Posterior vena cava (tissue), 2 donors: ENCODE measurements at places on chromosomes 2 and 18. TPM values are rescaled to one million over a fixed set of nuclear protein-coding genes. Genes with fewer than 3 reads are reported as not detected.
A peak's percentile ranks its signal among the peaks of the same experiment; 100 is the strongest.

Gene CMPK2
- 4.9 TPM for total RNA-seq

GRCh38 chr2:215797676-215798075 is 215.7 kb downstream of the MREG start:
- DNase-seq, result no peak

Gene C2orf81
- 2.3 TPM for total RNA-seq

Gene GTF2A1L
- total RNA-seq, result 7.4 TPM

DNA sequence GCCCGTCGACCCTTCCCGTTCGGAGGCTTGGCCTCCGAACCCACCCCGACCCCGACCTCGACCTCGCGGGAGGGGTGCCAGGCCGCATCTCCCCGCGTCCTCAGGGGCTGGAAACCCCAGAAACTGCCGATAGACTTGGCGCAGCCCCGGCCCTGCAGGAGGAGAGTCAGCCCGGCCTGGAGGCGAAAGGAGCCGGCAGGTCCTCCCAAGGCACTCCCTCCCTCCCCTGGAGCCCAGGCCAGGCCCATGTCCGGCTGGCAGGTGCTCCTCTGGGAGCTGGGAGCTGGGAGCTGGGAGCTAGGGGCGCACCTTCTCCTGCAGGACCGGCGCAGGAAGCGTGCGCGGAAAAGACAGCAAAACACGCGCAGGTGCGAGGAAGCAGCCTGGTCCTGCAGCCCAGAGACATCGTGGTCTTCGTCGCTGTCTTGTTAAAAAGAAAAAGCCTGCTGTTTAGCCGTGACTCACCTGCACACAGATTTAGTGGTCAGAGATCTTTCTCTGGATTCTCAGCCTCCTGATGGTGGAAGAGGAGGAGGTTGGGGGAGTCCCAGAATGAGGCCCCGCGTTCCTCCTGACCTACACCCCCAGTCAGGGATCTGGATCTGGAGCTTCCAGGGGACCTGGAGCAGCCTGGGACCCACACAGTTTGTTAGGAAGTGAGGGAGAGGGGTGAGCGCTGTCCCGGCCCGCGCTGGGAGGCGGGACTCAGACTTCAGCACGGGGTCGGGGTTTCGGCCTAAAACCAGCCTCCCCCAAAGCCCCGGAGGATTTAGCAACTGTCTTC is 660 bp upstream of the MBP start:
- no peak for DNase-seq

DNA sequence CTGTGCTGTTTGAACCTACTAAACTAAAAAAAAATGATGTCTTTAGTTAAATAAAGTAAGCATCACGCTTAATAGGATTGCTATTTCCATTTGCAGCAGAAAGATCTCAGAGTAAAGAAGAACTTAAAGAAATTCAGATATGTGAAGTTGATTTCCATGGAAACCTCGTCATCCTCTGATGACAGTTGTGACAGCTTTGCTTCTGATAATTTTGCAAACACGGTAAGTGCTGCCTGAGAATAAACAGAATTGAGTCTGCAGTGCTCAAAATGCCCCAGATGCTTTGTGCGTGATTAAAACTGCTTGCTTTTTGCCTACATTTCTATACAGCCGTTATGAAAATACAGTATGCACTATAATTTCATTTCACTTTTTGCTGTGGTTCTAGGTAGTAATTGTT is 3.9 kb downstream of the CDCA7 start:
- DNase-seq, result no peak

Gene KCNS3
- 7.2 TPM for total RNA-seq

DNA sequence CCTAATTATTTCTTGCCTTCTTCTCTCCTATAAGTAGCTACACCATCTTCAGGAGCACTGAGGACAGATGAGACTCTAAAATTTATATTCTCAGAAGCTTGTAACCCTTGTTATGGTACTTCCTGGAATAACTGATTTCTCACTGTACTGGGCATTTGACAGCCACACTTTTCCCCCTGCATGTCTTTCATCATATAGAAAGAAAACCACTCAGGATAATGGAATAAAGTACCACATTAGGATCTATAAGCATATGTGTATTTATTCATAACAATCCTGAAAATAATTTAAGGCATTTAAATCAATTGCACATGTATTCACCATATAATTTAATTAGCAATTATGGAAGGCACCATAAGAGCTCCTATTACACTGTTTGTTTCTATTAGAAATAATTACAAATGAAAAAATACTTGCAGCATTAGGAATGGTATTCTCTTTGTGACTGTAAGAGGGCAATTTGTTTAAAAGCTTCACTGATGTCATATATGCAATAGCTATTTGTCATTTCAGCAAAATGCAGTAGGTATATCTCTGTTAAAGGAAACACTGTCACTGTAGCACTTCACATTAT is 216.9 kb upstream of the FSHR start:
- no peak for DNase-seq

GRCh38 chr2:43221124-43221762 is 5.2 kb downstream of the ZFP36L2 start:
- DNase-seq, result peak; percentile 88

GRCh38 chr18:24296276-24296675 is 101.3 kb downstream of the OSBPL1A start:
- DNase-seq, result no peak

Gene ATP6V1C2
- 0.42 TPM for total RNA-seq

Gene FAM124B
- 3.3 TPM for total RNA-seq

Gene PLCL1
- total RNA-seq, result 6.9 TPM

- DNase-seq, result no peak
Measured at GRCh38 chr18:45958027-45958426, 9.1 kb downstream of the EPG5 start.

DNA sequence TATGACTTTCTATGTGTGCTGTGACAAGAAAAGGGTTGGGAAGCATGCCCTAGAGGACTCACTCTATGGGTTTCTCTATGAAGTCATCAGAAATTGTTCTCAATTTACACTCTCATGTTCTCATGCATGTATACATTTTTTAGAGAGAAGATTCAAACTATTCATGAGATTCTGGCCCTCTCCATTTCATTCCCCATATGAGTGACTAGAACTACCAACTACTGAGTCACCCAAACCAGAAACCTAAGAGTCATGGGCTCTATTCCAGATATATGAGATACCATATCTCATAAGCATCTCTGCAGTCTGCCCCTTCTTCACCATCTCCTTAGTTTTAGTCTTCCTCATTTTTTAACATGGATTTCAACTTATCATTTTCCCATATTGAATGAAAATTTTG is 87.7 kb downstream of the EXOC6B start:
- DNase-seq, result no peak

DNA sequence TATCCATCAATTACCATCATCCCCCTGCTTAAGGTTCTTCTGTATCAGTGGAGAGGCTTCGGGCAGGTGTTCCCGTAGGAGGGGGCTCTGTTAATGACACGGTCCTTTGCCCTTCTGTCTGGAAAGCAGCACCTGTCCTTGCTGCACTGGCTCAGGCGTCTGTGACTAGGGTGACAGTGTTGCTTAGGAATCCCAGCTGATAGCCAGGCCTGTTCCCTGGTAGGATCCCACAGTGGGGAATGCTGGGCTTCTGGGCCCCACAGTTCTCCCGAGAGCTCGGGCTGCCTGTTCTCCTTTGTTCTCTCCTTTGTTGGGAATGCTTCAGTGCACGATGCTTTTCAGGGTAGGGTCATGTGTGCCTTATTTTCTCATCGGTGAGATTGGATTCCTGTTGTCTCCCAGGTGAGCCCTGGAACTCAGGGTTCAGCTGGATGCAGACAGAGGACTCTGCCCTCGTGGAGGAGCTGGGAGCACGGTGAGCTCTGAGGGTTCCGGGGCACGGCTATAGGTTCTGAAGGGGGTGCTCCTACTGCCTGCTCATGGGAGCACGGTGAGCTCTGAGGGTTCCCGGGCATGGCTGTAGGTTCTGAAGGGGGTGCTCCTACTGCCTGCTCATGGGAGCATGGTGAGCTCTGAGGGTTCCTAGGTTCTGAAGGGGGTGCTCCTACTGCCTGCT is 9.6 kb downstream of the SNTG2 start:
- no peak for DNase-seq

DNA sequence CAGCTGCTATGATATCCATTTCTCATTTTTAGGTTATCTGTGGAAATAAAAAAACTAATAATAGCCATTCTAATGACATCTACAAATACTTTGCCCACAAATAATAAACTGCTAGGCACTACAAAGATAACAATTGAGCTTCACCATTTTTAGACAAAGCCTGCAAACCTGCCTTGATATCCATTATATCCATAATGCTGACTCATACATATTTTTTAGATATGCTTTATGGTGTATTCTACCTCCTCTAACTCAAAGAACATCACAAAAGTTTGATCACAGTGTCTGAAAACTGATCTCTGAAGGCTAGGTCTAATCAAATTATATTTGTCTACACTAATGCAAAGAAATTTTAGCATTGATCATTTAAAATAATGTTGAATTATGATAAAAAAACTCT is 138.4 kb downstream of the HNMT start:
- DNase-seq, result no peak

- DNase-seq, result no peak
Measured at GRCh38 chr18:68164909-68165308, 550.0 kb downstream of the TMX3 start.

GRCh38 chr18:60113396-60113795 is 213.6 kb downstream of the PMAIP1 start:
- no peak for DNase-seq

Gene SIX2
- 0.33 TPM for total RNA-seq

Gene SKA1
- 0.51 TPM for total RNA-seq

Gene ADNP2
- 15.3 TPM for total RNA-seq

- no peak for DNase-seq
Measured at GRCh38 chr2:120109186-120110061, 96.5 kb downstream of the EPB41L5 start.

- DNase-seq, result no peak
Measured at GRCh38 chr2:232132181-232132580, 170.7 kb downstream of the DIS3L2 start.

DNA sequence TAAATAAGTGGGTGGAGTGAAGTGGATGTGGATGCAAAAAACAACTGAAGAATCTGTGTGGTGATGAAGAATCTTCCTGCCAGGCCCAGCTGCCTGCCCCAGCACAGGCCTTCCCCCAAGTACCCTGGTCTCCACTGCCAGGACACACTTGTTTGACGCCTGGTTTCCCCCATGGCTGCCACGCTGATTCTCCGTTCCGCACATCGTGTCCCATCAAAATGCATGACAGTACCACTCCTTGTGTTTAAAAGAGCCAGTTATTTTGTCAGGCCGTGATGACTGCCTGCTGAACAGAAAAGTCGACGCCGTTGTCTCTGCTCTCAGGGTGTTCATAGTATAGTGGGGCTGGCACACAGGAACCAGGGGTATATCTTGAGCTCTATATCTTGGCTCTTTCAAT is 50.3 kb upstream of the KYNU start:
- DNase-seq, result peak; percentile 65

- no peak for DNase-seq
Measured at GRCh38 chr2:48589170-48589767, 28.4 kb upstream of the GTF2A1L start.

- DNase-seq, result peak; percentile 93
Measured at GRCh38 chr2:197255543-197255942, 55.0 kb downstream of the ANKRD44 start.

GRCh38 chr2:68740400-68740914 is 5.8 kb downstream of the ARHGAP25 start:
- DNase-seq, result no peak

Gene GALNT3
- 1.1 TPM for total RNA-seq

Gene TLX2
- total RNA-seq, result not detected

DNA sequence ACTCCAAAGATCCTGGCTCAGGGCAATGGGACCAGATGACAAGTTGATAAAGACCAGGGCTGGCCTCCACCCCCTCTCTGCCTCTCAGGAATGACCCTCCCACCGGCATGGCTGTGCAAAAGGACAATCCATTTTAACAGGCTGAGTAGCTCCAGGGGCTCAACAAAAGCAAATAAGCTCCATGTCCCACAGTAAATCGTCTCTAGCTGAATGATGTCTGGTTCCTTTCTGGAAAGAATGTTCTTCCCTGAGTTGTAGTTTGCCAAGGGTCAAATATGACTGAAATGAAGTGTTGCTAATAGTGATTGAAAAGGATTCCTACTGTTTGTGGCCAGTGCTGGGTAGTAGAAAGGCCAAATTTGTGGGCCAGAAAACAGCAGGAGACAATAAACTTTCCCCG is 434.4 kb upstream of the ETAA1 start:
- no peak for DNase-seq

GRCh38 chr2:117614296-117614695 is 200.2 kb upstream of the DDX18 start:
- no peak for DNase-seq
